ENCODE measurements at places on chromosomes 12 and 14.

GRCh38 chr12:92255741-92256140 is 110.1 kb upstream of the BTG1 start:
- DNase-seq = no peak

GRCh38 chr14:106619606-106620005 is 1093.2 kb downstream of the TMEM121 start:
- no peak for DNase-seq

DNA sequence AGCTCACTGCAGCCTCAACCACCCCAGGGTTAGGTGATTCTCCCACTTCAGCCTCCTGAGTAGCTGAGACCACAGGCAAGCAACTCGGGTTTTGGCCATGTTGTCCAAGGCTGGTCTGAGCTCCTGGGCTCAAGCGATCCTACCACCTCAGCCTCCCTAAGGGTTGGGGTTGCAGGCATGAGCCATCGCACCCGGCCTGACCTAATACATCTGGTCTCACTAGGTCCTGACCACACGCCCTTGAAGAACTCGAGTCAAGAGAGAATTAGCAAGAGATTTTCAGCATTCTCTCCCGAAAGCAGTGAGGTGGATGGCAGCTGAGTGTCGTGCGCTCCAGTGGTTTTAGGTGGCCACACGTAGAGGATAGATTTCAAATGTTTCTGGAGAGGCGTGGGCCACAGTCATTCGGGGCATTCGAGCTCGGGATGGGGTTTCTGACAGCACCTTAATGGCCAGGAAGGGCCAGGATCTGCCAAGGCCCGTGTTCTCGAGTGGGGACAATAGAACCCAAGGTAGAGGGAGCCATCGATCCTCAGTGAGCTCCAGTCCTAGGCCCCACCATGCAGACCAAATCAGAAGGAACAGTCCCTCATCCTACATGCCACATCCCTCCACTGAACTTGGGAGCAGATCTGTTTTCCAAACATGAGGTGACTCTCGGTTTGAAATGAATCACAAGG is 193.1 kb downstream of the ALG10 start:
- DNase-seq = no peak

GRCh38 chr12:60266381-60266852 is 670.6 kb downstream of the SLC16A7 start:
- no peak for DNase-seq

- no peak for DNase-seq
Observed at GRCh38 chr12:46456356-46457334, 84.1 kb upstream of the SLC38A2 start.

DNA sequence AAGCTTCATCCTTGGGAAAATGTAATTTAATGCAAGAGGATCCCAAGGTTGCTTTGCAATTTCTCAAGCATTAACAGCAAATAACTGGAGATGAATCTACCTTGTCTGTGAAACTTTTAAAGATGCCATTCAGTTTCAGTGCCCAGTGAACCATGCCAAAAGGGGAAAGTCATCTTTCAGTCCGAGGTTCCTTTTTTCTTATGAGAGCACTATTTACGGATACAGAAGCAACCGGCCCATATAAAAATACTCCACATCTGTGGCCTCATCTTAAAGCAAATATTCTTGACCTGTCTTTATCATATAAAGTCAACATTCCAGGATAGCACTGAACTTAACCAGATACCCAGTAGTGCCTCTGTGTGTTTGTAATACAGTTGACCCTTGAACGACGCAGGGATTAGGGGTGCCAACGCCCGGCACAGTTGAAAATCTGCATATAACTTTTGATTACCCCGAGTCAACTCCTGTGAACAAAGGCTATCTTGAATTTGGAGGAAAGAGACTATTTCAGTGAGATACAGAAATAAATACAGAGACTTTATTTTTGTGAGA is 209.4 kb downstream of the PCNX1 start:
- no peak for DNase-seq

- no peak for DNase-seq
Observed at GRCh38 chr12:101620762-101621133, 26.0 kb downstream of the MYBPC1 start.

- DNase-seq = no peak
Observed at GRCh38 chr12:5665615-5666014, 233.7 kb downstream of the NTF3 start.

GRCh38 chr12:124428136-124428791 is 133.4 kb downstream of the RFLNA start:
- no peak for DNase-seq

GRCh38 chr12:60174476-60174875 is 578.6 kb downstream of the SLC16A7 start:
- no peak for DNase-seq

- no peak for DNase-seq
Observed at GRCh38 chr12:12275874-12276273, 9.0 kb upstream of the LRP6 start.

DNA sequence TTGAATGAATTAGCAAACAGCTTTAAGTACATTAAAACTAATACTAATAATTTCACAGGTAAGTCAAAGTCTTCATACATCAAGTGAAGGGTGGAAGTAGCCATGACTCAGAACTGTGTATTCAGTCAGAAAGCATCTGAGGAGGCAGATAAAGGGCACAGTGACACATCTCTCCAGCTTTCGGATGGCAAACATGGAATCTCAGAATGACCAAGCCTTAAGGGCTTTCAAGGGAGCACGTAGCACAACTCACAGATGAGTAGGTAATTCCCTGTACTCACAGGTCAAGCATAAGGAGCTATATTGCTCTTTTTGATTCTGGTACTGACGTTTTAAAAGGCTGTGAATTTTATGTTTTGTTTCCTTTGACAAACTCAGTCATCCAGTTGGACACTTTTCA is 56.0 kb downstream of the MDGA2 start:
- no peak for DNase-seq

DNA sequence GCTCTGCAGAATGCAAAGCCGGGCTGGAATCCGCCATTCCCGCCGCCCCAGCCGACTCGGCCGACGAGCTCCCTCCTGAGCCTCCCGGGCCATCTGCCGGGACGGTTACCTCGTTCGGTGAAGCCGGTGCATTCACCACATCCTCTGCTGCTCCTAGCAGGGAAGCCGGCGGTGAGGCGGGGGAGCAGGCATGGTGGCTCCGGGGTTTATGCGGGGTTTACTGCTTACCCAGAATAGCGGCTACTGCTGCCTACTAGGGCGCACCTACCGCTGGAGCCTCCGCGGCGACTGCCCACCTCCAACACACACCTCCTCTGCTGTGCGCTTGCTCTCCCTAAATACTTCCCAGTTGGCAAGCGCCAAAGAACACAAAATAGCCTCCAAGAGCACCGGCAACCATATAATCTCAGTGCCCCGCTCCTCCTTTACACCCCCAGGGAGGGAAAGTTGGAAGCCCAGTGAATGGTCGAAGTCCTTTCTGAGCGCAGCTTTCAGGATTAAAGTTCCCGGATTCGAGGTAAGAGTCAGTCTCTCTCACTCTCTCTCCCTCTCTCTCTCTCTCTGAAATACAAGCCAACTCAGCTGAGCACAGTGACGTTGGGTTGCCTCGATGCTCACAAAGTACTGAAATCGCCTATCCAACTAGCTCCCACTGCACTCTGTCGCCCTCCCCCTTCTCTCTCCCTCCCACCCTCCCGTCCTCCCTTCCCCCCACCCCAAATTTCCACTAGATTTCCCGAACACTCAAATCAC is at the start of gene TBX5:
Gene TBX5 (minus strand): TSS at position 626 of the 753 bp plus-strand sequence. CDS start 2,246 bp downstream, outside the sequence.
- DNase-seq = no peak

GRCh38 chr14:49460662-49461061 is 125.5 kb downstream of the RPS29 start:
- DNase-seq = no peak

DNA sequence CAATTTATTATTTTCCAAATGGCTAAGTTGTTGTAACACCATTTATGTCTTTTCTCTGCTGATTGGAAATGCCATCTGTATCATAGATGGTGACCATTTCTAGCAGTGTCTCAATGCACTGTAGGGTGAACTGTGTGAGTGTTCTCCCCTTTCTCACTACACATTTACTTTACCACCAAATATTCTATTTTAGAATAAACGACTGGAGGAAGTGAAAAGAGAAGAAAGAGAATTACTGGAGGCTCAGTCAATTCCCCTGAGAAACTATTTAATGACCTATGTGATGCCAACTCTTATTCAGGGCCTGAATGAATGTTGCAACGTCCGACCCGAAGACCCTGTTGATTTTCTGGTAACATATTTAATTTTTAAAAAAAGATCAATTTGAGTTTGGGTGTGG is 15.5 kb upstream of the PAPOLA start:
- no peak for DNase-seq

DNA sequence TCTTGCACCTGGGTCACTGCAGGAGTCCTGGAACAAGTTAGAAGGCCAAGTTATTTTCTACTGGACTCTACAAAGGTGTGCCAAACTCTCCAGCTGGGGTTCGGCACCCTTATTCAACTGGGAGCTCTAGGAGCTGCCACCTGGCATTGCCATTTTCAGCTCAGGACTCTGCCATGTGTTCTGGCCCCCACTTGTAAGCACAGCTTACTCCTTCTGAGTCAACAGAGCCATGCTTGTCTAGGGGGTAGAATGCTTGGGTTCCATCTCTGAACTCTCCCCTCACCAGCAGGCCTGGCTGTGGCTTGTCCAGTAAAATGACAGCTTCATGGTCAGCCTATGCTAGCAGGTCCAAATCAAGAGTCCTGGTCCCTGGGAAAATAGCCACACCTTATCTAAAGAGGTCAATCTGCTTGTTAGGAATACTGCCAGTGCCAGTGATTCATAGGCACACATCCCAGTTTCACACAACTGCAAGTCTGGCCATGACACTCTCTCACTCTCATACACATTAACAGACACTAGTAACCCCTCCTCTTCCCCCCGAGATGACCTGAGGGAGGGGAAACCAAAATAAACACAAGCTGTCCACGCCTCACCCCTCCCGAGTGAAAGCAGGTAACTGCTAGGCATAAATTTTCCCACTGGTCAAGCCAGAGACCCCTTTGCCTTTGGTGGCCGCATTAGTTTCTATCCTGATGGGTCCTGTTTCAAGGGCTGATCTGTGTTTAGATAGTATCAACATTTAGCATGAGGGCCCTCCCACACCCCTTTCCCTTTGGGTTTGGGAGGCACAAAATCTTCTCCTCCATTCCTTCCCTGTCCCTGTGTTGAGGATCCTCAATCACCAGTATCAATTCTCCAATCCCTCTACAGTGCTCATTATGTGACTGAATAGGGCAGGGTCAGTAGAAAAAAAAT is 182.3 kb upstream of the GZMB start:
- DNase-seq = no peak

DNA sequence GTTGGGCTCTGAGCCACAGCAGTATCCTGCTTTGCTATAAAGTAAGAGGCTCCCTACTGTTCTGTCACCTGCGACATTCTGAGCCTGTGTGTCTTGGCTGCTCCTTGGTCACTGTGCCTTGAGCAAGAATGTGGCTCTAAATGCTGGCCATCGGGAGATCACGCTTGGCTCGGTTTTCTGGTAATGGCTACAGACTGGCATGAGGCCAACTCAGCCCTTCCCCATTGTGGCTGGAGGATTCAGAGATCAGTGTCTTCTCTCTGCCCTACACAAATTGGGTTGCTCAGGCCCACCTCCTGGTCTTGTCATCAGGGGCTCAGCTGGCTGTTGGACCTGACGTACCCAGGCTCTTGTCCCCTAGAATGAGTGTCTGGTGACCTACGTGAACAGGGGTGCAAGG is 94.5 kb downstream of the PLXNC1 start:
- DNase-seq = no peak

GRCh38 chr12:67428431-67428830 is 159.3 kb downstream of the CAND1 start:
- DNase-seq = no peak

DNA sequence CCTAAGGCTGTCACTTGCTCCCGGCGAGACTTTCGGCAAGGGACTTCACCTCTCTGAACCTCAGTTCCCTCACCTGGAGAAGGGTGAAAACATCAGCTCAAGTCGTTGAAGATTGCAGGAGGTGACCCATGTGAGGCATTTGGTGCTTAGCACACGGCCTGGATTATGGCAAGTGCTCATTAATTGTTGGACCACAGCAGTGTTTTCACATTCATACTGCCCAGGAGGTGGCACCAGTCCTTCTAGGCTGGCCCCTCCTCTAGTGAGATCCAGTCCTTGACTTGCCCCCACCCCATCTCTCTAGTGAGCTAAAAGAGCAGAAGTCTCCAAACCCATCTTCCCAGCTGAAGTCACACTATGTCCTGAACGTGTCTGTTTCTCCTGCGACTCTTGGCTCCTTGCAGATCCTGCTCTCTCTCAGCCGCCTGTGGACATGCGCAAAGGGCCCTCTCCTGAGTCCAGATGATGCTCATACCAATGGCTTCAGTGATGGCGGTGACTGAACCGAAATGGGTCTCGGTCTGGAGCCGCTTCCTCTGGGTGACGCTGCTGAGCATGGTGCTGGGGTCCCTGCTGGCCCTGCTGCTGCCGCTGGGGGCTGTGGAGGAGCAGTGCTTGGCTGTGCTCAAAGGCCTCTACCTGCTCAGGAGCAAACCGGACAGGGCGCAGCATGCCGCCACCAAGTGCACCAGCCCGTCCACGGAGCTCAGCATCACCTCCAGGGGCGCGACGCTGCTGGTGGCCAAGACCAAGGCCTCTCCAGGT is 1.6 kb downstream of the FICD start:
- DNase-seq = no peak

DNA sequence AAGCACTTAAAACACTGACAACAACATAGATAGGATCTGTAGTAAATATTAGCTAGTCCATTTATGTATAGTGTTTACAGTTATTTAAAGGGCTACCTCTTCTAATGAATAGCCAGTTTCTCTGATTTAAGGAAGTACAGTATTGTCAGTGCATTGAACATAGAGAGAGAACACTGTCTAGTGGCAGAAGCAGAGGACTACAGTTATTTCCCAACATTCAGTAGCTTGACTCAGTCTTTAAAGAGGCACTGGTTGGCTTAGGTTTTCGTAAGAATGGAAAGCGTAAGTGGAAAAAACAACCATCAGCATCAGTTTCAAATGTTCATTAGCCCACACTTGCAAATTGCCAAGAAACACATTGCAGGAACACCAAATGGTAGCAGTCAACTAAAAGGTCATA is 125.0 kb upstream of the HMGA2 start:
- DNase-seq = no peak
